T-helper 1 cell (primary cell): ENCODE measurements at places on chromosomes 2 and 18.
A peak's percentile ranks its signal among the peaks of the same experiment; 100 is the strongest.

DNA sequence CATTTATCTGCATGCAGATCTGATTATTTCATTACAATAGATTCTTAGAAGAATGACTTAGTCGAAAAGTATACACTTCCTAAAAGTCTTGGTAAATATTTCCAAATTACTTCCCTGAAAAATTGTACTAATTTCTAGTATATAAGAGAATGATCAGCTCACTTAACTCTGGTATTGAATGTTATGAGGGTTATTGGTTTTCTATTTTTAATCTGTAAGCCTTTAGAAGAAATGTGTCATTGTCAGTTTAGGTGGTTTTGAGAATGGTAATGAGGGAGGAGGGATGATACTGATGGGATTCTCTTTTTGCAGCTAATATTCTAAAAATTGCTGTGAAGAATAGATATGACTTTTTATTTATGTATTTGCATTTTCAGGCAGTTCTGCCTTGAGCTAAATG is 23.9 kb downstream of the MOB4 start:
- DNase-seq: no peak

DNA sequence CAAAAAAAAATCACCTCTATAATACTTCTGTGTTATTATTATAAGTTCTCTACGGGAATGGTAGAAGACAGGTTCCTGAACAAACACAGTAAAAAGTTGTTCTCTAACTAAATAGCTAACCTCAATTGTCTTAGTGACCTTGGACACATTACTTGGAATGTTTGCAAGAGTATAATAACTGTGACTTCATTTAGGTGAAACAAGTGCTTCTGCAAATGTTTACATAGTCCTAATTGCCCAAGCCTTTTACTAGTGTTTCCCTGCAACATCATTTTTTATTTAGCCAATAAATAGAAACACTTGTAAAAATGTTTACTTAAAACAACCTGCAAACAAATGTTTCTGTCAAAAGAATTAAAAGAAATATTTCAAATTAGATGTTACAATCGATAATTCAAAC is 9.9 kb downstream of the PLEKHM3 start:
- no peak for DNase-seq

DNA sequence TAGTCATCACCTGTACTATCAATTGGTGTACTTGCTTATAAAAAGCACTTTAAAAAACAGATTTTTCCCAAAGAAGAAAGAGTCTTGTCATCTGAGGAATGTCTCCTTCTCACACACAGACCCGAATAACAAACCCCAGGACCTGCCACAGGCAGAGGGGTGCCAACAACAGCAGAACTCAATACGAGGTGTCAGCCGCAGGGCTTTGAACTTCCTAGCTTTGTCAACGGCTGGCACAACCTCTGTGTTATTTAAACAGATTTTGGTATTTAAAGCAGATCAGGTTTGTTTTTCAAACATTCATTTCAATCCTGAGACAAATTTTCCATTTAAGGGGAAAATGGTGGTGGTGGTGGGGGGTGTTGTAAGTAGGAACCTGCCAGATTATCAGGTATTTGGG is 138.4 kb upstream of the RIOK3 start:
- no peak for DNase-seq

GRCh38 chr2:85748039-85748734 is 5.6 kb upstream of the ATOH8 start:
- DNase-seq: no peak

- DNase-seq: peak; percentile 52
Observed at GRCh38 chr2:68387408-68388350, 22.6 kb downstream of the PLEK start.

- no peak for DNase-seq
Observed at GRCh38 chr18:7064346-7064745, 53.3 kb downstream of the LAMA1 start.

DNA sequence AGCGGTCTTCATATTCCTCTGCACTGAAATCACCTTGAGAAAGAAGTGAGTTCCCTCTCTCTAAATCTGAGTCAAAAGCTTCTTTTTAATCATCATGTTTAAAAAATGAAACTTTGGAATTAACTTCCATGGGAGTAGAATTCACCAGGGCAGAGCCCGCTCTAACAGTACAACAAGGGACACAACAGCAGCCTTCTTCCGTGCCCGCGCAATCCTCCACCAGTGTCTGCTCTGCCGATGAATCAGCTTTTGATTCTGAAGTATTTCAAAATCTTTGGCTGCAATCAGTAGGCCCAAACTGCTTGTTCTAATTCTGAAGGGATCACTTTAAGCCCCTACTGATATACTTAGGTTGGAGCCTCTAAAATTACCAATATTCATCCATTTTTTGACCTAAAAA is 76.9 kb downstream of the USP40 start:
- no peak for DNase-seq

DNA sequence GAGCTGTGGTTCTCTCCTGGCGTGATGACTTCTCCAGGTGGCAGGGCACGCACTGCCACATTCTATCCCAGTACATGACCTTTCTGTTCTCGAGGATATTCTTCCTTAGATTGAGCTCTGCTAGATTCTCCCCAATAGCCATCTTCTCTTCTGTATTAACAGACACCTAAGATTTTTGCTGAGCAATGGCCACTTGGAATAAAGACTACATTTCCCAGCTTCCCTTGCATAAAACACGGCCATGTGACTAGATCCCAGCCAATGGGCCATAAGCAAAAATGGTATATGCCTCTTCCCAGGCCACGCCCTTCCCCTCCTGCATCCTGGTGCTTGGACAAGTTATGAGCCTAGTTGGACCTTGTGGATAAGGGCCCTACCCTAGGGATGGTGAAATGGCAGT is 82.1 kb downstream of the EIF2AK3 start:
- DNase-seq: no peak

- no peak for DNase-seq
Observed at GRCh38 chr2:216133397-216133796, 24.2 kb downstream of the XRCC5 start.
